H4 (cell line): ENCODE measurements at places on chromosomes 2 and 18.

- no peak for DNase-seq
Observed at GRCh38 chr18:23706971-23707640, 17.9 kb downstream of the LAMA3 start.

GRCh38 chr2:19989667-19990415 lies at the start of gene WDR35:
Gene WDR35 (minus strand): TSS chr2:19990105. CDS start chr2:19990015, 90 bp downstream.
- DNase-seq = peak; percentile 73

DNA sequence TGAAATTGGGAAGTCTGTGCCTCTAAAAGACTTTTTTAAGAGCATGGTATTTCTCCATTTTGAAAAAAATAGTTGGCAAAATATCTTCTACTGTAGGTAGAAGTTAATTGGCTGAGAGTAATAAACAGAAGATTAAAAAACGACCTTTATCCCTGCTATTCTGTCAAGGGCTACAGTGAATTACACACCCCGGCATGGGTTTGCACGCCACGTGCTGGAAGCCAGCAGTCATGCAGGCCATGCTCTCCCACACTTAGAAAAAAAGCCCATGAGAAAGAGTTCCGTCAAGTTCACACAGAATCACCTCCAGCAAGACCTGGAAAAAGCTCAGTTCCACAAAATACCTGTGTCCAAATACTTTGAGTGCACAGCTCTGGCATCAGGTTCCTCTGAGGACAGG lies 26.8 kb downstream of the FAM110C start:
- no peak for DNase-seq

DNA sequence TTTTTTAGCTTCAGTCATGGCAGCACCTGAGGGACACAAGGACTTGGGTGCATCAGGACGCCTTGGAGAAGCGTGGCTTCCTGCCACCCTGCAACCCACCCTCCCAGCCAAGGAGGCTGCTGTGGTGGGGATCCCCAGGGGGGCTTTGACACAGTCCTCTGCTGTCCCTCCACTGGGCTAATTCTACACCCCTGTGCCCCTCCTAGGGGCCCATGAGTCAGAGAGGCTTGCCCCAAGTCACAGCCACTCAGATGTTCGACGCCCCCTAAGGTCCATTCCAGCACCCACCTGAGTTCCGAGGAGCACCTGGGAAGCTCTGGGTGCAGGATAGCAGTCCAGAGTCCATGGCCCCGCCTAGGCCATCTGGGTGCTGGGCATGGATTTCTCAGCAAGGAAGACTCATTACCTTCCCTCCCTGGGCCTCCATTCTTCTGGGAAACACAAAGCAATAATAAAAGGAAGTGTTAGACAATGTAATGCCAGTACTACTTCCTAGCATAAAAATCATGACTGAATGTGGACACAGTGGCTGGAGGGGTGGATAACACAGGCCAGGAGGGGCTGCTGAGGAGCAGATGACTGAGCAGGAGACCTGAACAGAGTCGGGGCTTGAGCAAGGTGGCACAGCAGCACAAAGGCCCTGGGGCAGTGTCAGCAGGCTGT lies 3.7 kb downstream of the ALPG start:
- DNase-seq = no peak

GRCh38 chr18:59484561-59485328 lies 125.7 kb upstream of the LMAN1 start:
- DNase-seq = peak; percentile 52

GRCh38 chr2:128420776-128421175 lies 102.1 kb upstream of the HS6ST1 start:
- DNase-seq = no peak

- DNase-seq = no peak
Observed at GRCh38 chr18:29434650-29435049, 1257.7 kb upstream of the CDH2 start.

- no peak for DNase-seq
Observed at GRCh38 chr2:69018678-69019095, 5.7 kb downstream of the ANTXR1 start.

DNA sequence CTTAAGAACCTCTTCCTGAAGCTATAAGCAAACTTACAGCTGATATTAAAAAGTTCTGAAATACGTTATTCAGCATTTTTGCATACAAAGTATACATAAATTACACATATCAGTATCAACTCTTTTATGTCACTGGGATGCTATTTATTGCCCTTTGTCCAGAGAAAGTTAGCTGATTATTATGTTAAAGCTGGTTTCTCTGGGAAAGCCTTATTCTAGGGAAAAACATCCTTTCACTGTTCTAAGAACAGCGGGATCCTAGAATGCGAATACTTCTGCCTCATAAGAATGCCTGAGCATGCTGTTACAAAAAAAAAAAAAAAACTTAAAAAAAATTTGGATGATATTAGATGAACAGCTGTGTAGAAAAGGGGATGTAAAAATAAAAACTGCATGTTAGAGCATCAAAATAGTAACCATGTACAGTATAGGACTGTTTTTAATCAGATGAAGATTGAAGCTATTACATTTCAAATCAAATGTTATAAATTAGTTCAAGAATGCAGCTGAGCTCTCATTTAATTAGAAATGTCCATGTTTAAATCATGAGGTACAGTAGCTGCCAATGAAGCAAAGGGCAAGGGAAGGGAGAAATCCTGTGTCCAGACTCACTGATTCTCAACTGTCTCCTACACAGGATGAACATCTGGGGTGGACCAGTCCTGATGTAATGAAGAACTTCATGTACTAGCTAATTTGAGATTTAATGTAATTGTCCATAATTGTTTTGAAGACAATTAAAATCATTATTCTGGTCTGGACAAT lies 8.2 kb downstream of the FTCDNL1 start:
- no peak for DNase-seq

DNA sequence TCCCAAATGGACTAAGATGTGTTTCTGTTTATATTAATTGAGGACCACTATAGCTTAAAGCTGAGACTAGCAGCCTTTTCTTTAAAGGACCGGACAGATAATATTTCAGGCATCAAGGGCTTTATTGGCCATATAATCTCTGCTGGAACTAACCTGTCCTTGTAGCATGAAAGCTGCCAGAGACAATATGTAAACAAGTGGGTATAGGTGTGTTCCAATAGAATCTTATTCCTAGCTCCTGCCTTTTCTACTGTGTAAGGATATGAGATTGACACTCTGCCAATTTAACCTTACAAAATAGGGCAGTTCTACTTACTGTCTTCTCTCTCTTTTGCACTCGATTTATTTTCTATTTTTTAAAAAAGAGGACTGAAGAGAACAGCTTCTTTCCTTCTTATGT lies 74.0 kb downstream of the RHBDD1 start:
- DNase-seq = no peak

GRCh38 chr18:34694591-34695165 lies 15.4 kb upstream of the DTNA start:
- DNase-seq = no peak

GRCh38 chr2:177147834-177148445 lies 64.7 kb upstream of the HNRNPA3 start:
- DNase-seq = no peak

GRCh38 chr2:176818617-176819016 lies 394.0 kb upstream of the HNRNPA3 start:
- DNase-seq = no peak

DNA sequence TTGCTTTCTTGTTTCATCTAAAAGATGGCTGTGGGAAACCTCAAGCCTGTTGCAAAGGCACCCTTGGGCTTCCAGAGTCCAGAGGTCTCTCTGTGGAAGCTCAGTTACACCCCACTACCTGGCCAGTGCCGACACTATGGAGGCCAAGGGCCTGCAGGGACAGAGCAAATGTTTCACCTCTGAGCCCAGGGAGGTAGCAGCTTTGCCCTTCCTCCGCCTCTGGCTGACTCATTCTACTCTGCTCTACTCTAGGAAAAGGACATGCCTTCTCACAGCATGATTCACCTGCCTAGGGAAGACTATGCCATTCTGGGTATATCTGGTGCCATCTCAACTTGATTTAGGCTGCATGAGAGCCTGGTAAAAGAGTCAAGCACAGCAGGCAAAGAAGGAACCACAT lies 12.2 kb downstream of the MYOM1 start:
- DNase-seq = no peak

DNA sequence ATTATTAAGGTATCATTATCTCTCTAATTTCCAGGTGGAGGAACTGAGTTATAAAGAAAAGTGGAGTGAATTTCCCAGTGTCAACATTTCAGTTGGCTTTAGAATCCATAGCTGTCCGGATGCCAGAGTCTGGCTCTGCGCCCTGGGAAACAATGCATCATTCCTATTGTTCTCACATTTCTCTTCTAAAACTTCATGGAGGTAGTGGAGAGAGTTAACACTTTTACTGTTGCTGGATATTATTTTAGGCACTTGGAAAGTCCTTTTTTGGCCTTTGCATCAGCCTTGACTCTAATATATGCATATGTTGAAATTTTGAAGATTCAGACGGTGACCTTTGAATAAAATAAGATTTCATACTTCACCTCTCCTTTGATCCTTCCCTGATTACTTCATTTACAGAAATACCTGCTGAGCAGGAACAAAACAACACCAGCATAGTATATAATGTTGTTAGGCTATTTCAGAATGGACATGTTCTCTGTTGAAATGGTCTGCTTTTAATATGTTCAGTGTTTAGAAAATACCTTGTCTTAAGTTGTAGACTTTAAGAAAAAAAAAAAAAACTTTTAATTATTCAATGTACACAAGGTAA lies 148.8 kb downstream of the EPHA4 start:
- DNase-seq = no peak

GRCh38 chr2:241072553-241073165 lies 29.4 kb downstream of the MTERF4 start:
- no peak for DNase-seq

GRCh38 chr2:22880161-22880560 lies 504.8 kb upstream of the KLHL29 start:
- DNase-seq = no peak

- DNase-seq = no peak
Observed at GRCh38 chr2:62595474-62595873, 89.5 kb upstream of the TMEM17 start.

- no peak for DNase-seq
Observed at GRCh38 chr2:132979339-132980093, 309.5 kb upstream of the LYPD1 start.

GRCh38 chr2:119015845-119016244 lies 73.9 kb downstream of the MARCO start:
- DNase-seq = no peak

DNA sequence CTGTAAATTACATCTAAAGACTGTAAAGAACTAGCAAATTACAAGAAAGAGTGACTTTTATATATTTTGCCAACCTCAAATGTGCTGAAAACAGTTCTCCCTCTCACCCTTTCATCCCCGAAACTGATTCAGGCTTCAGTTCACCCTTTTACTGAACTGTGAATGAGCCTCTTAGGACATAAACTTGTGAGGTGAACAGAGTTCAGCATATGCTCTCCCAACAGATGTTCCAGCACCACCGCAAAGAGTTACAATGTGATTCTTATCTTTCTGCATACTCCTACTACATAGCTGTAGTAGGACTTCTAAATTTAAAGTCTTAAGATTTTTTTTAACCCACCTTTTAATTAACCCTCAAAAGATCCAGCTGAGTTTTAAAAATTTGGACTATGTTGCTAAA lies 1.2 kb upstream of the ZCCHC2 start:
- DNase-seq = no peak

DNA sequence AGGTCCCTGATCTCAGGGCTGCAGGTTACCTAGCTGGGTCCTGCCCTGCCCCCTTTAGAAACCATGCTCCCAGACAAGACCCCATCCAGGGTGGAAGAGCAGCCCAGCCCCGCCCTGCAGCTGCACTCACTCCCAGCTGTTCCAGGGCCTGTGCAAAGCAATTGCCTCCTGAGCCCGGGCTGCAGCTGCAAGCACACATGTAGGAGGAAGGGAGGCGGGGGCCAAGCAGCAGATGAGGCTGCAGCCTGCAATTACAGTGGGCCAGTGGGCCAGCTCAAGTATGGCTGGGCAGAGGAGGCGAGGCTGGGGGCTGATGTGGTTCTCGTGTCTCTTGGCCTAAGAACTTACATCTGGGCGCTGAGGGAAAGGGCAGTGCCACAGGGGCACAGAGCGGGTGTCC lies 65.4 kb upstream of the TUBA3E start:
- DNase-seq = no peak

- DNase-seq = peak; percentile 34
Observed at GRCh38 chr2:56522605-56523089, 338.9 kb downstream of the CCDC85A start.

DNA sequence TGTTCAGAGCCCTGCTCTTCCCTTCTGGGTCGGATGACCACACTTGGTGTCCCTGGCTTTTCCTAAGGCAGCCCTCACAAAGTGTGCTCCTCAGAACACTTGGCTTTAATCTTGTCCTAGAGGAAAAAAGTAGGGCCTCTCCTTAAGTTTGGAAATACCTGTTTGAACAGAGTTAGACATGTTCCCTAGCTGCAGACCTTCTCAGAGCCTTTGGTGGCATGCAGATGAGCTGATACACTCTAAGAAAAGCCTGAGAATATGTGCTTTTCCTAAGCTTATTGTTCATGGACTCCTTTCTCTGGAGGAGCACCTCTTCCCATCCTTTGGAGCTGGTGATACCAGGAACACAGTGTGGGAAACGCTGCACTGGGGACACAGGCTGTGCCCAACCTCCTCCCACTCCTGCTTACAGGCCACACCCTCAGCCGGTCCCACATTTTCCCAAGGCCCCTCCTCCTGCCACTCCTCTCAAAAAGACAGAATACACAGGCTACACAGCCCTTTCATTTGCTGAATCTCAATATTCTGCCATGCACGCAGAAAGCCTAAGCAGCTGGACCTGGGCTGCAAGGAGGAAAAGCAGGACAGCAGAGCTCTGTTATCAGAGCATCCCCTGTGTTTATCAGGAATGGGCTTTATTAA lies 443.6 kb downstream of the NBAS start:
- no peak for DNase-seq

GRCh38 chr18:51398104-51398503 lies 200.6 kb upstream of the MEX3C start:
- DNase-seq = no peak

DNA sequence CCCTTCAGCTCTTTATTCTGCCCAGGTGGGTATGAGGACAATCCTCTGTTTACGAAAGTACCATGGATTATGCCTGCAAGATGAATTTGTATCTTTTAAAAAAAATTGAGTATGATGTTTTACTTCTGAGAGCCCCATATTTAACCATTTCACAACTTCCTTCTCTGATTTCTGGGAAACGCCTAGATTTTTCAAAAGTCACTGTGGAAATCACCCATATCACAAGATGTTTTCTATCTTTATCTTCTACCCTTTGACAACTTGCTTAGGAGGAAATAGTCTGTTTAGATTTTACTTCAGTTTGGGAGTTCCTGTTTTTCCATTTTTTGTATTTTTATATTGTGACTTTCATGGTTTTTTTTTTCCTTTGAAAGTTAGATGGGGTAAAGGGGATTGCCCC lies 53.0 kb downstream of the ICOS start:
- DNase-seq = no peak

- DNase-seq = no peak
Observed at GRCh38 chr2:236170590-236171165, 2.5 kb upstream of the GBX2 start.
